SK-N-SH (cell line): ENCODE measurements at places on chromosomes 6 and 20. TPM values are rescaled to one million over a fixed set of nuclear protein-coding genes. Genes with fewer than 3 reads are reported as not detected.

The PKIB gene
- 0.30 and 0.32 TPM in 2 replicates for polyA plus RNA-seq

DNA sequence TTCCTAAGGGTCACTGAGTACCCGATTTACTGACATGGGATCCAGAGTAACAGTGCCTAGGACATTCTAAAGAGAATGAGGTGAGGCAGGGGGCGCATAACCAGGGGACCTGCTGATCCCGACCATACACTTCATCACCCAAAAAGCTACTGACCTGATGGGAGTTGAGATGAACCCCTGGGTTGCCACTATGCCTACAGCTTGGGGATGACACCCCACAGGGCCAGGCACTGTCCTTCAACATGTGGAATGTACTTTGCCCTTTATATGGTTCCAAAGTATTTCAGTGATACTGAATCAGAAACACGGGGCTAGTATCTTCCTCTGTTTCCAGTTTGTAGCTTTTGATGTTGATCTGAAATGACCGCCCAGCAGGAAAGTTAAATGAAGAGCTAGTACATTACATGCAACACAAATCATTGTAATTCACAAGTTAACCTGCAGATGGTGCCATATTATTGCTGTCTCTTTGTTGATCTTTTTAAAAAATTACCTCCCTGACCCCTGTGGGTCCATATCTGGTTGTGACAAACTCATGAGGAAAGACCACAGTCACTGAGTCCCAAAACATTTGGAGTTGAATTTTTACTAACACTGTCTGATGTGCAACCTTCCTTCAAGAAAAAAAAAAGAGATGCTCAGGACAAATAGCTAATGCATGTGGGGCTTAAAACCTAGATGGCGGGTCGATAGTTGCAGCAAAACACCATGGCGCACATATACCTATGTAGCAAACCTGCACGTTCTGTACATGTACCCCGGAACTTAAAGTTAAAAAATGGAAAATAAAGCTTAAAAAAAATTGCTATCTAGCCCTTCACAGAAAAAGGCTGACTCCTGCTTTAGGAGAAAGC, 42.7 kb upstream of the GCNT2 start:
- DNase-seq, result peak; percentile 62

The KIAA1586 gene
- polyA plus RNA-seq, result 3.0 and 3.2 TPM in 2 replicates

DNA sequence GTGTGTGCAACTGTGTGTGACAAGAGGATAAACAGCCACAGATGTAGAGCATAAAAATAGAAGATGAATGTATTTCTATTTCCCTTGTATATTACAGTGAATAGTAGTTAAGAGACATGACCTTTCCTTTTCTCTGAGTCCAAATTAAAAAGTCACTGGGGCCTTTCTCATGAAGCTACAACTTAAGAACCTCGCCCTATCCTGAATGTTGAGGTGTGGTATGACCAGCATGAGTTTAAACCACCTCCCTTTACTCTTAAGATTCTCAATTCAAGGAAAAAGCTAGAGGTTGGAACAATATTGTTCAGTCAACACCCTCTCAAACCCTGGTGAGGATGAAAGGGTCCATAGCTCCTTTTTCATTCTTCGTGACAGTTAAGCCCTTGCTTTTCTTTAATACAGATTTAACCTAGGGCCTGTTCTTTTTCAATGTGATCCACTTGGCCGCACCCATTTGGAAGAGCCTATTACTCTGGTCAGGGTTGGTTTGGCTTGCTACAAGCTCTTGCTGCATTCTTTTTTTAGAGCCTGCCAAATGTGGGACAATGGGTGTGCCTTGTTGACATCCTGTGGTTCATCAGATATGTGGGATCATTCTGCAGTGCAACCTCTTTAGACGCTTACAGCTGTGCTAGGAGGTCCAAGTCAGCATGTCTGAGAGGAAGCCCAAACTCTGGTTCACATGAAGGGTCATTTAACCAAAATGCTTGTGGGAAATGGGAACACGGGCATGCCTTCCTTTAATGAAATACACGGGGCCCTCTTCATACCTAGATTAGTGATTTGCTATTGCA, 290.0 kb downstream of the HAO1 start:
- no peak for DNase-seq

DNA sequence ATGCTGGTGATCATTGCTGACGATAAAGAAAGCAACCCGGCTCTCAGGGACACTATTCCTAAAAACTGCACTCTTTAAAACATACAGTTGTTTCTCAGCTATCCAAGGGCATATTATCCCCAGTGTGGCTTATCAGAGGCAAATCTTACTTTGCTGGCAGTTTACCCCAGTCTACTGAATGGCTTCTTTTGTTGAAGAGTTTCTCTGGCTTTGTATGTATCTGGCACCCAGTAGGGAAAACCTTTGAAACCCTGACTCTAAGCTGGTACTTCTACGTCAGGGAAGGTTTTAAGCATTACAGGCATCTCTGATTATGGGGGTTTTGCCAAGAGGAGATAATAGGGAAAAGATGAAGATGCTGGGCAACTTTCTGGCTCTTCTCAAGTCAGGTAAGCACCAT, 637.6 kb upstream of the CHD6 start:
- DNase-seq, result no peak

DNA sequence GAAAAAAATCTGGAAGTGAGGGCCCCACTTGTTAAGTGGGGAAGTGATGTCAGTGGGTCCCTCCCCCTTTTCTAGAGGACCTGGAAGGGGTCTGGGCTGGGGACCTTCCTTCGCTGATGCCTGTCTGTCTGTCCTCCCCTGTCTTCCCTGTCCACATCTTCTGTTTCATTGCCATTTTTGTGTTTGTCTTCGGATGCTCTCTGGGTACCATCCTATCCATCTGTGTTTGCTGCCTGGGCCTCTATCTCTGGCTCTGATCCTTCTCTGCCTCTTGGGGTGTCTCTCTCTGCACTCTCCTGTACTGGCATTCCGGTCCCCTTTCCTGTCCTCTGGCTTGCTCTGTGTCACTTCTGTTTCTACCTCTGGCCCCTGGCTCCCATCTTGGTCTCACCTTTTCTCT, 2.3 kb downstream of the TMEM151B start:
- DNase-seq, result no peak

GRCh38 chr6:158758941-158759479, 60.2 kb downstream of the EZR start:
- DNase-seq, result no peak

DNA sequence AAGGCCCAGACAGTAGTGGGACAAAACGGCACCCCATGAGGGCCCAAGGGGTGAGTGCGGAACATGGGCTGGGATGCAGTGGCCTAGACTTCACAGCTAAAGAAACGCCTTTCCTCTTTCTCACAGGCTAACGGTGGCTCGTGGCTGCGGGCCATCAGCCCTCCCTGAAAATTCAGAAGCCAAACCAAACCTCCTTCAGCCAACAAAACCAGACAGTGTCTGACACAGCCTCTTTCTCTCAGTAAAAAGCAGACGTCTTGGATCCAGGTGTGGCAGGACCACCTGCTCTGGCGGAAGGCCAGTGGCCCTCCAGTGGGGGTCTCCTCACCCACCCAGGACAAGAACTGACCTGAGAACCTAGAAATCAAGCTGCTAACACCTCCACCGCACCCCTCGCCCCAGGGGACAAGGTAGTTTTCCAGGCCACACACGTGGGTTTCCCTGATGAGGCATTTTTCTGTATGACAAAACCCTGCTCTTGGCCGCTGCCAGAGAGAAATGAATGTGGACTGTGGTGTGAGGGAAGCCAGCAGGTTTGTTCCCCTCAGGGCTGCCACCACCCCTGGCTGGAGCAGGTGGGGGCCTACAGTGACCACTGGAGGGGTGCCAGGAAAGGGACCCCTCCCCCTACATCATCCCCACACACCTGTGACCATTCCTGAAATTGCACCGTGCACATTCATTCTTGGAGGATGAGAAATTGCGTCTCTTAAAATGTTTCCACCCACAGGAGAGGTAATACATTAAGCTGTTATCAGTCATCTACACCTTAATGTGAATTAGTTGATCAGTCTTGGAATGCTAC, 76.8 kb upstream of the PIM1 start:
- DNase-seq, result no peak

DNA sequence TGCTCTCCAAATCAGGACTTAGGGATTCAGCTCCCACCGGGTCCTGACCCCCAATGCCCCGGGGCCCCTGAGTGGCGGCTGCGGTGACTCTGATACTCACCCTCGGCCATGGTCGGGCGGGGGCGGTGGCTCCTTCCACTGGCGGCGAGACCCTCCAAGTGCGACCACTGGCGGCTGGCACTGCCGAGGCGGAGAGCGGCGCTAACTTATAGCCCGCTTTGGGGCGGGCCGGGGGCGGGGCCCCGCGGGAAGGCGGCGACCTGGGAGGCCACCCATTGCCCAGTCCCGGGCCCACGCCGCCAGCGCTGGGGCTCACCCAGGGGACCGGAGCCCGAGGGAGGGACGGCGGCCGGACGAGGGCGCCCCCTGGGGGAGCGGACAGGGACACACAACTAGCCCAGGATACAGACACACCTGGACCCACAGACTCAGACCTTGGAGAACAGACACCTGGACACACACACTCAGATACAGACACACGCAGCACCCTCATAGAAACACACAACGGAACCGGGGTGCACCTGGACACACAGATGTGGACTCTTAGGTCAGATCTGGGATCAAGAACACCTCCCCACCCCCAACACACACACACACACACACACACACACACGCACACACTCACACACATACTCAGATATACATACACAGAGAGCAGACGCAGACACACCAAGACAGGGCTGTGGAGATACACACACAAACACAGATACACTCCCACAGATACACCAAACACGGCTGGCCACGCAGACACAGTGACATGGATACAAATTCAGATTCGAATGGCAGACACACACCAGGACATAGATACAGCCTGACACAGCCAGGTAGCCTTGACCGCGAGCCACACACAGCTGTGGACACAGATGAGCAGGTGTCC, at the start of gene TGM2:
Gene TGM2, minus strand, starts transcription at position 182 of the 877 bp plus-strand sequence. Its CDS starts 72 bp downstream, at position 110.
- DNase-seq, result peak; percentile 92
